ENCODE measurements at places on chromosomes 4 and X. TPM values are rescaled to one million over a fixed set of nuclear protein-coding genes. Genes with fewer than 3 reads are reported as not detected.

Gene WDR17
- 1.1 TPM for polyA plus RNA-seq

DNA sequence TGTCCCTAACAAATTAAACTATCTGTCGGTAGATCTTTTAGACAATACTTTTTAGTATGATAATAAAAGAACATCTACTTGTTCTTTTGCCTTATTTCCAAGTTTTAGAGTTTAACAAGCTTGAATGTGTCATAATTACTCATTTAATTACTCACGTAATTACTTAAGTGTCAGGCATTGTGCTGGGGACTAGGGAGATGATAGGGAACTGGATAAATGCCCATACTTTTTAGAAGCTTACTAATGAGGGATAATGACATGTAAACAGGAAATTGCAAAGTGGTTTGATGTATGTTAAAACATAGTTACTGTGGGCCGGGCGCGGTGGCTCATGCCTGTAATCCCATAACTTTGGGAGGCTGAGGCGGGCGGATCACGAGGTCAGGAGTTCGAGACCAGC lies 158.3 kb downstream of the DMD start:
- H3K4me1 ChIP-seq, result no peaks in the 10 kb centered on the region
- no peaks in the 10 kb centered on the region for H3K36me3 ChIP-seq
- H3K27me3 ChIP-seq, result no peaks in the 10 kb centered on the region
- no peak overlapping the region for H3K4me3 ChIP-seq
- H3K27ac ChIP-seq, result no peak overlapping the region

DNA sequence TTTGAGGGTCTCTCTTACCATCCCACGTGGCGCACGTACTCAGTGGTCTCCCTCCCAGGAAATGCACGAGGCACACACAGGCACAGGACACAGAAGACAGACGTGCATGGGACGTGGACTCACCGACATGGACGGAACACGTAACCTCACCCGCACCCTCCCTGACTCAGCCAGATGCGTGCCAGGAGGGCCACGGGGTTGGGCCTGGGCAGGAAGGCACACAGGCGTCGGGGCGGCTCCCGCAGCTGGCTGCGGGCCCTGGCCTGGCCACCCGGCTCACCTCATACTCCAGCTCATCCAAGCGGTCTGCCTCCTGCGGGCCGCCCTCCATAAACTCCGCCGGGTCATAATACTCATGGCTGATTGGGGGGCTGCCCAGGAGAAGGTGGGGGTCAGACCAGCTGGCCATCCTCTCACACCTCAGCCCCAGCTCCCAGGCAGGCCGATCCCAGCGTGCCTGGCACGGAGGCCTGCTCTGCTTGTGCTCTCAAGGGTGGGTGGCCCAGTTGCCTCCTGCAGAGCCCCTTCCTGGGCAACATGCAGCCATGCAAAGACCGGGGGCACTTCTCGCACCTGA lies 12.6 kb downstream of the SSR4 start:
- no peak overlapping the region for H3K27ac ChIP-seq
- no peaks in the 10 kb centered on the region for H3K4me1 ChIP-seq
- H3K27me3 ChIP-seq, result peaks cover 13% of the 10 kb centered on the region
- no peak overlapping the region for H3K4me3 ChIP-seq
- no peak for DNase-seq

DNA sequence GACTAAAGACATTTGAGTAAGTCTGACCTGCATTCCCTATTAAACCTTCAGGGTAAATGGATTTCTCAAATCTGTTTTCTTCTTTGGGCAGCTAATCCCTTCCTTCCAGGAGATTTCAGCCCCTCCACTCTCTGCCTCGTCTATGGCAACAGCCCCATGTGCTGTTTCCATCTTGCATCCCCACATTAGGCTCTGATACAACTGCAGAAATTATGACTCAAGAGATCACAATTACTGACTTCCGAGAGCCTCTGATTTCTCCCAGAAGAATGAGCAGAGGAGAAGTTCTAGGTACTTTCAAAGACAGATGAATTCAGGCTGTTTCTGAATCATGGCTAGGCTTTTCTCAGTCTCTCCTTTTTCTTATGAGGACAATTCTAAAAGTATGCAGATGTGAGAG lies 38.7 kb downstream of the RAI2 start:
- H3K27ac ChIP-seq, result no peak overlapping the region
- no peaks in the 10 kb centered on the region for H3K36me3 ChIP-seq
- H3K4me1 ChIP-seq, result no peaks in the 10 kb centered on the region
- H3K27me3 ChIP-seq, result no peaks in the 10 kb centered on the region
- DNase-seq, result no peak

GRCh38 chrX:65195621-65196020 lies 219.4 kb upstream of the ZC4H2 start:
- no peak overlapping the region for H3K4me3 ChIP-seq
- no peaks in the 10 kb centered on the region for H3K4me1 ChIP-seq
- no peaks in the 10 kb centered on the region for H3K36me3 ChIP-seq
- H3K27ac ChIP-seq, result no peak overlapping the region
- no peak for DNase-seq
- H3K27me3 ChIP-seq, result no peaks in the 10 kb centered on the region

Measured in SK-N-SH (cell line).